ENCODE measurements at places on chromosomes 11 and 22.

DNA sequence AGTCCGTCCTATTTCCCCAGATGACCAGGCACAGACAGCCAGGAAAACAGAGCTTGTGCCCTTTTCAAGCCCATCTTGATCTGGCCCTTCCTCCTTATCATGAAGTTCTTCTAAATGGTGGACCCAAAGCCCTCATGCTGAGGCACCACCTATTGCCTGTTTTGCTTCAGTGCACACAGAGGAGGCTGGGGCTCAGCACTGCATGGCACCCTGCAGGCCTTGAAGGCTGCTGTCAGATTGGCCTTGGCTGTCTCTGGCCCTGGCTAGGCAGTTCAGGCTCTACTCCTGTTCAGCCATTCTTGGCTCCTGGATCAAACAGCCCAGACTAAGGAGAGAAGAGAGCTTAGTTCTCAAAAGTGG lies 49.2 kb downstream of the OTOG start:
- no peak for DNase-seq

- no peak for DNase-seq
Observed at GRCh38 chr11:76935042-76935441, 74.3 kb downstream of the ACER3 start.

DNA sequence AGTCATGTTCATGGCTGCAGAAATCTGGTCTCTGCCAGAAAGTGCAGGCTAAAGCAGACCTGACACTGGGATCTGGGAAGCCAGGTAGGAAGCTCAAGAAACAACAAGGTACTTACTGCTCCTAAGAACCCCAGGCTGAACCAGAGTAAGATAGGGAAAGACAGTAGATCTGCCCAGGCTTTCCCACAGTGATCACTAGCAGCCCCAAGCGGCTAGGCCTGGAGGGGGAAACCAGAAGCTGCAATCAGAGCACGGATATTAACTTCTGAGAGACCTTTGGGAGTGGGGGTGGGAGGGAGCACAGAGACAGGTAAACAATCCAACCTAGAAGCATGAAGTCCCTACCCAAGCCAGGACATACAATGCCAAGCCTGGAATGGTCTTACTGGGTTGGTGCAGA lies 135.2 kb upstream of the C11orf58 start:
- no peak for DNase-seq

- DNase-seq, result no peak
Observed at GRCh38 chr11:118434123-118434552, 2.2 kb upstream of the KMT2A start.

GRCh38 chr11:64269540-64270220 lies 14.8 kb downstream of the BAD start:
- DNase-seq, result peak; percentile 94

DNA sequence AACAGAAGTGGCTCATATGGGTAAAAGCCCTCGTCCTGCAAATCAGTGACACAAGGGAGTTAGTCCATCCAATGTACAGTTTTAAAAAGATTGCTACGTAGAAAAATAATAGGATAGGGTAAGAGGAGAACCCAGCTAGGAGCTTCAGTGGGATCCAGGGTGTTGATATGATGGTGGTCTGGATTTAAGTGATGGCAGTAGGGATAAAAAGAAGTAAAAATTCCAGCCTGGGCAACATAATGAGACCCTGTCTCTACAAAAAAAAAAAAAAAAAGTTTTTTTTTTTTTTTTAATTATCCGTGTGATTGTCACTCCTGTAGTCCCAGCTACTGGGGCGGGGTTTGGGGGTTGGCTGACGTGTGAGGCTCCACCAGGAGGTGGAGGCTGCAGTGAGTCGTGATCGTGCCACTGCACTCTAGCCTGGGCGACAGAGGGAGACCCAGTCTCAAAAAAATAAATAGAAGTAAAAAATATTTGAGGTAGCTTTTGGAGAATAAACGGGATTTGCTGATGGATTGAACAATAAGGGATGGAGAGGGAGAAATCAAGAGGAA lies 7.0 kb upstream of the L3MBTL2 start:
- no peak for DNase-seq

GRCh38 chr11:120543521-120544215 lies 32.1 kb downstream of the GRIK4 start:
- no peak for DNase-seq

- DNase-seq, result no peak
Observed at GRCh38 chr11:93613231-93613831, 48.2 kb upstream of the CEP295 start.

DNA sequence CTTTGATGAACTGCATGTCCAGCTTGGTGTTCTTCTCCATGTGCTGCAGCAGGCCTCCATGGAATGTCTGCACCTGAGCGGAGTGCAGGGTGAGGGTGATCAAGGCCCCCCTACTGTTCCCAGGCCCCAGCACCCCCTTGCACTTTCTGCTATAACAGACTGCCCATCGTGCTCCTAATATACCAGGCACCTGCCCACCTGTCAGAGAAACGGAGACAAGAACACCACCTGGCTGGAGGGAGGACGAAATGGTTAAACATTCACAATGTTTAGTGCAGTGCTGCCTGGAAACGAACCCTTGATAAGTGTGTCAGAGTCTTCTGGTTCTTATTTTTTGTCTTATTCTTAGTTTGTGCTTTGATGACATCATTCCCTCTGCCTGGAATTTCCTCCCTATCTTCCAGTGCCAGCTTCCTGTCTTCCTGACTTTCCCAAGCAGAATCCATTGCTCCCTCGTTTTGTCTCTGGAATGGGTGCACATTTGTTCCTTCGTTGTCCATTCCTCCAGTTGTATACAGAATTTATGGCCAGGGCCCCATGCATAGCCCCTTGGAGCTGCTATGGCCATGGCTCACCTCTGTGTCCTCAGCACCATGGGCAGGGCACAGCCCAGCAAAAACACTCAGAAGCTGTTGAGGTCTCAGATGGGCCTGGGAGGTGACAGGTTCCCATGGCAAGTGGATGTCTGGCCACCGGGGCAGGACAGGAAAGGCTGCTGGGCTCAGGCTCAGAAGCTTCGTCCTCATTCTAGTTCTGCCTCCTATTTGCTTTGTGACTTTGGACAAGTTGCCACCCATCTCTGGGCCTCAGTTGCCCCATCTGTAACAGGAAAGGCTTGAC lies 11.9 kb downstream of the BAIAP2L2 start:
- no peak for DNase-seq

GRCh38 chr22:44456661-44457412 lies 41.2 kb downstream of the RTL6 start:
- no peak for DNase-seq

DNA sequence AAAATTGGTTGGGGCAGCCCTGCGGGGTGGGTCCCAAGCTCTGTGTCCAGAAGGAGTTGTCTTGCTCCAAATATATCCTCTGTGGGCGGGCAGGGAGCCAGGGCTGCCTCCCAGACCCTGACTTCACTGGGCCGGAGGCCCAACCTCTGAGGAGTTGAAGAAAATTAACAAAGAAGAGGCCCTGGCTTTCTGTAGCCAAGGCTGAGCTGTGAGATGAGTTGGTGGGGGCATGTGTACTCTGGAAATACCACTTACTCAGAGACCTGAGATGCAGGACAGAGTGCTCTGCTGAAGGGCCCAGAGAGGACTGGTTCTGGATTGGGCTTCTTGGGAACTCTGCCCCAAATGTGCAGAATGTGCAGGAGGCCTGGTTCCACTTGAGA lies 96.3 kb downstream of the SWAP70 start:
- no peak for DNase-seq

GRCh38 chr22:46068593-46069491 lies 81.5 kb upstream of the PPARA start:
- no peak for DNase-seq

DNA sequence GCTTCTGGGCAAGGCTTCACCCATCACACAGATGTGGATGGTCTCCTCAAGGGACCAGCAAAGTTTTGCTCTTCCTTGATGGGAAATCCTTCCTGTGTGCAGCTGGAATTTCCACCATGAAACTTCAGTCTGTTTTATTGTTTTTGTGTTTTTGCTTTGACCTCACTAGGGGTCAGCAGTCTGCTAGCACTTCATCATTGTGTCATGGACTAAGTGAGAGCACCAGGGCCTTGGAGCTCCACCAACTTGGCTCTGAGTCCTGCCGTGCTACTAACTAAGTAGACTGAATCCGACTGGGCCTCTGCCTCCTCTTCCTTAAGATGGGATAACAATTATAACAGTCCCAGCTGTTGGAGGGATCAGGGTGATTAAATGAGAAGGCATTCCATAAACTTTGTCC lies 305.8 kb upstream of the NCAM1 start:
- DNase-seq, result no peak

DNA sequence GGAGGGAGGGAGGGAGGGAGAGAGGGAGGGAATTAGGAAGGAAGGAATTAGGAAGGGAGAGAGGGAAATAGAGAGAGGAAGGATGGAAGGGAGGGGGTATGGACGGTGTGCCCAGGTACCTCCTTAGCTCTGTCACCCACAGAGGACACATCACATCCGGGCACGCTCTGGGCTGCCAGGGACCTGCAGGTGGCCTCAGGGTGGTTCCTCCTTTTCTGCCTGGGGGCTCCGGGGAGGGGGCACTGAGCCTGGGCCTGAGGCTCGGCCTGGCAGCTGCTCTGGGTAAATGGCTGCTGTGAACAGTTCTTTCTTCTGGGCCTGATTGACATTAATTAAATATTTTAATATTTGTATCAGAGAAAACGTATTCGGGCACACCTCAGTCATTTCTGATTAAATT lies 733.5 kb downstream of the BRD1 start:
- DNase-seq, result no peak

DNA sequence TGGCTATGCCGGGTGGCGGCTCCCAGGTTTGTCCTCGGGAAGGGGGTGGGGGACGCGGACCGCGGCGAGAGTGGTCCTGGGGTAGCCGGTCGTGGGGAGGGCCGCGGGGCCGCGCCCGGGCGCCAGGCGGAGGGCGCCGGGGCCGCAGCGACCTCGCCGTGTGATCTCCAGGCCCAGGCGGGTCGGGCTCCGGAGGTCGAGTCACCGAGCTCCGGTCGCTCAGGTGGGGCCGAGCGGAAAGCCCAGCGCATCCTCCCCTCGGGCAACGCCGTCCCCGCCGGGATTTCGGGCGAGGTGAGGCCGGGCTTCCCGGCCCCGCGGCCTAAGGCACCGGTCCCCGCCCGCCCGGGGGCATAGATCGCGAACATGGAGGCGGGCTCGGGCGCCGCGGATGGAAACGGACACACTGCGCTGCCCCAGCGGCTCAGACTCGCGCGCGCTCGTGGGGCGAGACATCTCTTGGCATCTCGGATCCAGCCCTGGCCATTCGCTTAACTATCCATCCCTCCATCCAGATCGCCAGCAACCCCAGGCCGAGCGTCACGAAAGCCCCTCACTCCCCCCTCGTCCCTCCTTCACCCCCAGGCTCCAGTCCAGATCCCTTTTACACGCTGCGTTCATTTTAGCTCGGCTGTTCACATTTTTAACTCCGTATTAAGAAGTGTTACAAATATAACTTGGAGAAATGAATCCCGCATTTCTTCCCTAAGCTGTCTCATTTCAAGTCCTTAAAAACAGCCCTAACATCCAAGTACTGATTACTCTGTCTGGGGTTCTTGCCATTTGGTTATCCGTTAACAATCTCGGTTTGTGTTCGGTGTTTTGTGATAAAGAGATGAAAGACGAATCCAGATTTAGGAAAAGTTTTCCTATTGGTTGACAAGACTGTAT lies 460 bp downstream of the ZC3H12C start:
- no peak for DNase-seq

- no peak for DNase-seq
Observed at GRCh38 chr11:103881584-103881983, 154.9 kb upstream of the DDI1 start.
